ENCODE measurements at places on chromosomes 1 and 21.

DNA sequence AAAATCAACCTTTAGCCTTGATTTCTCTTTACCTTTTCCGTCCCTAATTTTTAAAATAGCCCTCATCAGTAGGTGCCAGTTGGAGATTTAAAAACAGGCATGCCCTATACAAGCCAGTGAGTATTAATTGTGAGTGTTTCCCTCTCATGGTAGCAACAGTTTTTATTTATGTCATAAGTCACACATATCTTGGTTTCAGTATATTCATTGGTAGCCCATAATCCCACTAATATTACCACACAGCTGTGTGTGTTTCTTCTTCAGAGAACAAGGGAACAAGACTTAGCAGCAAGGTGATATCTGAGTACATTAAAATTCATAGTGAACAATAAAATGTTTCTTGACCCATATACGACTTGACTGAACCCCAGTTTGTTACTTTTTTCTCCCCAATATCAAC, 68.6 kb upstream of the HSPA13 start:
- no peak for DNase-seq

DNA sequence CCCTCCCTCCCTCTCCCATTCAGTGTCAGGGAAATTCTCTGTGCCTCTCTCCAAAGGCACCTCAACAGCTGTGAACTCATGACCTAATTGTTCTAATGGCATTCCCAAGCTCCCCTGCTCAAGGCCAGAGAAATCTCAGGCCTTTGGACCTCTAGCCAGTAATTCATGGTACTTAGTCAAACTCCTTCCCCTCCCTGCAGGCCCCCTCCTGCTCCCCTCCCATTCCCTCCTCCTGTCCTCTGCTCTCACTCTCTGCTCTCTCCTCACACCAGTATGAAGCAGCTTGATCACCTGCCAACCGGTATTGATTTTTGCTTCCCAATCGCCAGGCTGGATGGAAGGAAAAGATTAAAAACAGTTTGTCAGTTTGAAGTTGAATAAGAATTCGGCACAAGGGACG, 370.5 kb upstream of the PBX1 start:
- DNase-seq = no peak

DNA sequence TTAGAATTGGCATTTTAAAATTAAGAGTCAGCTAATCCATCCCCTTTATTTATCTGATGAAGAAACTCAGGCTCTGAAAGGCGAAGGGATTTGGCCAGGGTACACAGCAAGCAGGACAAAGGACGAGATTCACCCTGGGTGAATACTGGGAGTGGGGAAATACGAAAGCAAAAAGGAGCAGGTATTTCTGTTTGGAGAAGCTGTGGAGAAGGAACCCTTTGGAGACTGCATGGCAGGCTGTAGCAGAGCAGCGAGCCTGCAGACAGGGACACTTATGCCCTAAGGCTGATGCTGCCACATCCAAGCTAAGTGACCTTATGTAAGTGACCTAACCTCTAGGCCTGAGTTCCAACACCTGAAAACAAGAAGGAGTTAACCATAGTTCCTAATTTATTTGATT, 207.2 kb upstream of the C1orf87 start:
- DNase-seq = no peak

DNA sequence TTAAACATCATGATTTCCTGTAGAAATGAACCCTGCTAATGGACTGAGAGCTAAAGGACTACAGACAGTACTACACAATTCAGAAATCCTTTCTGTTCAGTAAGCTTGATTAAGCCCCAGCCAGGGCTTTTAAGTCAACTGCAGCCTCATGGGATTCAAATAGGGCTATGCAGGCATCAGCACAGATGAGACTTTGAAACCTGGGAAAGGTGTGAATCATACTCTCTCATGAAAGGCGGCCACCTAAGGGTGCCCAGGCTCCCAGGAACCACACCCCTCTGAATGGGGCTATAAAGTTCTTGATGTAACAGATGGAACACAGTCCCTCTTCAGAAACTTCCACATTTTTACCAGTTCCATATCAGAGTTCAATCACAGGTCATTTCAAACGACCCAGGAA, 7.6 kb downstream of the SIPA1L2 start:
- no peak for DNase-seq

DNA sequence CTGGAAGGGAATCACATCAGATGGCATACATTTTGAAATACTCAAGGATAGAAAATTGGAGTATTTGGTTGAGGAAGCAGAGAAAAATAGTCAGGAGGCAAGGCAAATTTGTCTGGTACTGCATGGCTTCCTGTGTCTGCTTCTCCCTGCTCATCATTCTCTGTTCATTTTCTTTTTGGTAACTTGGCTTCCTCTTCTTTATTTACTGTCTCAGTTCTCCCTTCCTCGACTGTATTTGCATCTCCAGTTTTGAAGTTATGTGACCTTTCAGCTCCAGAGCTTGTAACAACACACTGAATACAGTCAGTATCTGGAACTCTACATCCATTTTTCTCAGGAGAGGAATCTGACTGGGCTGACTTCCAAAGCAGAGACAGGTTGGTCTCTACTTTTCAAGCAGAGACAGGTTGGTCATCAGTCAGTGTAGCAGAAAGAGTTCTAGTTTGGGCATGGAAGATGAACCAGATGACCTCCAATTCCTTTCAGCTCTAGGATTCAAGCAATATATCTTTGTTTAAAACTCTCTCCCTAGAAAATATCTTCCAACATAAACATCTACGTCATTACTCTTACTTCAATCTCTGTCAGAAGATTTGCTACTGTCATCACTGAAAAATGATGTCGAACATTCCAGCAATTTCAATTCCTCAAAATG, 571.2 kb downstream of the ADGRL2 start:
- no peak for DNase-seq

DNA sequence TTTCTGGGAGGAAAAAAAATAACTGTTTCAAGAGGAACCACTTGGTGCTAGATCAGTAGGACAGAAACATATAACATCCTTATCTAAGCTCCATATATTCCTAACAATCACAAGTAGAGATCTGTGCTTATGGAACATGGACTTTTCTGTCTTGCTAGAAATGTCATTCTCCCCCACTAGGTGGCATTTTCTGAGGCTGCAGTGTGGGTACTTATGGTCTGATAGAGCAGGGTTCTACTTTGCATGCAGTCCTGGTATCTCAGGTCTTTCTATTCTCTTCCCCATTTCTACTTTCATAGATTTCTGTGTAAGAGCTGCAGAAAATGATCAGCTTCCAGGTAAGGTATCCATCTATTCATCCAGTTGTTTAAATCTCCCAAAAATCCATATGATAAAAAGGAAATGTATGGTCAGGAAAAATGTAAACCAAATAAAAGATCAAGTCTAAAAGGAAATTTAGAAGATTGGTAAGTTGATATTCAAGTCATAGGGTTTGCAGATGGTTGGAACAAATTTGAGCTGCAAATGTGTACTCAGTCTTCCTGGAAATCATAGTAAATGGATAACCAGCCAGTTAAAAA, 1.5 kb downstream of the ZNF684 start:
- DNase-seq = peak; percentile 87

DNA sequence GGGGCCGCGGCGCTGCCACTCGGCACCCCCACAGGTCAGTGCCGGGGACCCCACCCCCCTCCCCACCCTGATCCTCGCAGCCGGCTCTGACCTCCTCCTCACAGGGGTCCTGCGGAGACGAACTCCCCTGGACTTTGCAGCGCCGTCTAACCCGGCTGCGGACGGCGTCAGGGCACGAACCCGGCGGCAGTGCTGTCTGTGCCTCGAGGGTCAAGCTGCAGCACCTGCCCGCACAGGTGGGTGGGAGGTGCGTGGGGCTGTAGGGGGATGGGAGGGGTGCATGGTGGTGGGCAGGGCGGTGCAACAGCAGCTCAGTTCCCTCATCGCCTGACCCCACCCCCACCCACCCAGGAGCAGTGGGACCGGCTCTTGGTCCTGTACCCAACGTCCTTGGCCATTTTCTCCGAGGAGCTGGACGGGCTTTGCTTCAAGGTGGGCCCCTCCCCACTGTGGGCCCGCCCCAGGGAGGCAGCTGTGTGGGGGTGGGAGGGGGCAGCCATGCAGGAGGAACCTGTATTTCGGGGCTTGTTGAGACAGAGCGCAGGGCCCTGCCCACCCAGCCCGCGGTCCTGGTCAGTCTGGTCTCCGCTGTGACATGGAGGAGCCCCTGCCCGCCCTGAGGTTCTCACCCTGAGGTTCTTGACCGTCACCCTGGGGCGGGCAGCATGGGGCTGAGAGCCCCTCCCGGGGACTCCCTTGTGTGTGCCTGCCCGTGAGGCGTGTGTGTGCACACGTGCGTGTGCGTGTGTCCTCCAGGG, 4.9 kb downstream of the PLEKHN1 start:
- no peak for DNase-seq

- peak; percentile 43 for DNase-seq
Measured at GRCh38 chr1:8431019-8431418, 113.1 kb downstream of the SLC45A1 start.

GRCh38 chr1:90712915-90713730, 4.0 kb downstream of the BARHL2 start:
- no peak for DNase-seq

- no peak for DNase-seq
Measured at GRCh38 chr1:56156971-56157876, 422.1 kb downstream of the PLPP3 start.

DNA sequence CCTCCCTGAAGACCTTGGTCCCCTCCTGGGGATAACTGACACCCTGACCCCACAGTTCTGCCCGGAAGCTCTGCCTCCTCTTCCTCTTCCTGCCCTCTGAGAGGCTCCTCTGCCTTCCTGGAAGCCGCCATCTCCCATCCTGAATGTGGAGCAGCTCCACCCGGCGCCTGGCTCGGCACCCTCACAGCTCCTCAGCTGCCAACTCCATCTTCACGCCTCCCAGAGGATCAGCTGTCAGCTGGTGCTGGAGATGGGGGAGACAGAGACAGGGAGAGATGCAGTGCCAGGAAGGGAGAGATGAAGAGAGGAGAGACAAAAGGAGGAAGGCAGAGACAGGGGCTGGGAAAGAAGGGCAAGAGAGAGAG, 210.4 kb upstream of the CSF3R start:
- DNase-seq = no peak

DNA sequence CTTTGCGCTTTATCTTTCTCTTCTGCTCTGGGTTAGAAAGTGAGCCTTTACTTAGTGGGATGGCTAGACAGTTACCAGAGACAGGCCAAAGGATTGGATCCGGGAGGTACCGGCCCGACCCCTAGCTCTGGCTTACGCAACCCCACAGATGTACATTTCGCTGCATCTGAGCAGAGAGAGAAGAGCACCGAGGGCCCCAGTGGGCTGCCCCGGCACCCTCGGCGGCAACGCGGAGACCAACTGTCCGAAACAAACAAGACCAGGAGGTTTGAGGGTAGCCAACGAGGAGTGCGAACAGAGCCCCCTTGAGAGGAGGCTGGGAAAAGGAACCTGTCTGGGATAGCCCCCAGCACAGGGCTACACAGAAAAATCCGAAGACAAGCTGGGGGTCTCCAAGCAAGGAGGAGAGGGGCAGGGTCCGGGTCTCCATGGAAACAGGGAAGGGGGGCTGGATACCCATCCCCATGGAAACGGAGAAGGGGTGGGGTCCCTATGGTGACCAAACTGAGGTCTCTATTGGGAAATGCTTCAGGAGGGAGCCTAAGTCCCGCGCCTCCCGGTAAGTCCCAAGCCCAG, 373 bp downstream of the MTF1 start:
- DNase-seq = peak; percentile 44

DNA sequence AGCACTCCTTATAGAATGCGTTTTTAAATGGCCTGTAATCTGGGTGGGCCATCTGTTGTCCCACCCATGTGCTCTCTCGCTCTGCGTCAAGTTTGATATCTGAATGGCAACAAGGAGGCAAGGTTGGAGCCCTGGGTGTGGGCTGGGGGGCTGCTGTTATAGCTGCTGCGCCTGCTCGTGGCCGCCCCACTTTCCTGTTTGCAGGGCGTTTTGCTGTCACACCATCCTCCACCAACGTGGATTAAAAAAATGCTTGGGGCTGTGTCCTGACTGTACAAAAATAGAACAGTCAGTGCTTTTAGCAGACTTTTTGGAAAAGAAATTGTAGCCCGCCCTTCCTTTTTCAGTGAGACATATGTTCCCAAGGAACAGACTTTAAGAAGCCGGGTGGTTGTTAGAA, 25.4 kb downstream of the UMODL1 start:
- DNase-seq = no peak

Measured in NB4 (cell line).